ENCODE measurements at places on chromosomes 11 and 22.

GRCh38 chr11:34997952-34998528, 81.6 kb downstream of the PDHX start:
- no peak for DNase-seq

GRCh38 chr11:101348786-101349185, 219.2 kb upstream of the PGR start:
- no peak for DNase-seq

- no peak for DNase-seq
Observed at GRCh38 chr11:76763573-76764346, 19.4 kb upstream of the TSKU start.

DNA sequence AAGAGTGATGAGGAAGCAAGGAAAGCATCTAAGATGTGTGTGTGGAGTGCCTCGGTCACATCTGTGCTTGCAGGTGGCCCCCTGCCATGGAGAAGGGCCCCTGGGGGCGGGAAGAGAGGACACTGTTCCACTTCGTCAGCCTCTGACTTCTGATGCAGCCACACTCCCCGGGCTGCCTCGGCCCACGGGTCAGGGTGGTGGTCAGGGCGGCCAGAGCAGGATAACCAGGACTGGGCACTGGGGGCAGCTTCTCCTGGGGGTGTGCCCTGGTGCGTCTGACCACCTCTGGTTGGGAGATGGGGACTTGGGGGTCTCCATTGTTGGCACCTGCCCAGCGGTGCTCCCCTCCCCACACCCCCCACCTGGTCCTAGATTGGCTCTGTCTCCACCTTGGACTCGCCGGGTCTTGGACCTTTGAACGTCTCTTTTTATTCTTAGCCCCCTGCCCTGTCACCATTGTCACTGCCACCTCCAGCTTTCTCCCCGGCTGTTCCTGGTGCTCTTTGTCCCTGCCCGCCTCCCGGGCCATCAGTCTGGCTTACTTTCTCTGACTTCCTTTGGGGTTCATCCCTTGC, 114.4 kb downstream of the KIAA1671 start:
- no peak for DNase-seq

DNA sequence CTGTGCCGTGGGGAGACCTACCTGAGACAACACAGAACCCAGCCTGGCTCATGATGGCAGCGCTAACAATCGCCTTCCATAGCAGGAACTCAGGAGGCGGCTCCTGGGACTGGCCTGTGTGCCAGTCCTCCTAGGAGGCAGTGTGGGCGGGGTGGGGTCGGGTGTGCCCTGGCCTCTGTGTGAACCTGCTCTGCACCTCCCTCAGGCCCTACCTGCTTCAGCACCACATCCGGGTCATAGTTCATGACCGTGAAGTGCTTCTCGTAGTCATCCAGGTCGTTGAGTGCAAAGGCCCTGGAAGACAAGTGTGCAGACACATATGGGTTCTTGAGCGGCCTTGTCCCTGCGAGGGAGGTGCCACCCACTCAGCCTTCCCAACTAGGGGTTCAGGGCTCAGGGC, 15.3 kb downstream of the TTLL12 start:
- no peak for DNase-seq

GRCh38 chr11:94450048-94450447, 43.6 kb downstream of the MRE11 start:
- DNase-seq = no peak

DNA sequence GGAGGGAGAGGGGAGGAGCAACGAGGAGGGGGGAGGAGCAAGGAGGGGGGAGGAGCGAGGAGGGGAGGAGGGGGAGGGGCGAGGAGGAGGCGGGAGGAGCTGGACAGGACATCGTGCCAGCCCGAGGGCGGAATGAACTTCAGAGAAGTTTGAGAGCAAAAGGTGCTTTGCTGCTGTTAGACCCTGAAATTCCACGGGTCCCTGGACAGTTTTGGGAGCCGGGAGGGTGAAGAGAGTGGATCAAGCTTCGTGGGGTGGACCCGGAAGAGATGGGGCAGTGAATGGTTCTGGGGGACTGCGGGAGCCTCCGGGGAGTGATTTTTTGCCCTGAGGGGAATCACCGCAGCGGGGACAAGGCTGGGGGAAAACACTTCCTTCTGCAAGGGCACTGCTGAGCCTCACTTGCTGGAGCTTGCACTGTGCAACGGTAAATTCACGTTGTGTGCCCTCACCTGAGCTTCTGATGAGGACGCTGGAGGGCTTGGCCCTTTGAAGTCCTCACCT, 10.7 kb upstream of the NLRP6 start:
- no peak for DNase-seq

DNA sequence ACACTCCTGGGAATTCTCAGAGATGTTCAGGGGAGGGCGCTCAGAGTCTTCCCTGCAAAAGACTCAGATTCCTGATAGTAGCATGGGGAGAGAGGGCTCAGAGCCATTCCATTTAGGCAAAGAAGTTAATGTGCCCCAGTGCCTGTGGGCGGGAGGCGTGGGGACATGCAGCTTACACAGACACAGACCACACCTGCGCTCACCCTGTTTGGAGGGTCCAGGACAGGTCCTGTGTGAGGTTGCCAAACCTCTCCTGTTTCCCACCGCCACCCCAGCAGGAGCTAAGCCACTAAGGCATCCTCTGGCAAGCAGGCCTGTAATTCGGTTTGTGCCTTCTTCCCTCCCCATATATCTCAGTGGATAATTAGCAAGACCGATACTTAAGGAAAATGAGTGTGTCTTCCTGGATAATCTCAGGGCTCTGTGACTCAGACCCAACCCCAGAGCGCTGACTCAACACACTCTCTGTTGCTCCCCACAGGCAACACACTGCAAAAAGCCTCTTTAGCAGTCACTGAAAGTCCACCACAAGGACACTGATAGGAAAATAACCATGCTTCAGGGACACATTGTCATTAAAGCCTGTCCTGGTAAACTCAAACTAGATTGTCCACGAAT, 118.9 kb upstream of the LMO1 start:
- DNase-seq = no peak

DNA sequence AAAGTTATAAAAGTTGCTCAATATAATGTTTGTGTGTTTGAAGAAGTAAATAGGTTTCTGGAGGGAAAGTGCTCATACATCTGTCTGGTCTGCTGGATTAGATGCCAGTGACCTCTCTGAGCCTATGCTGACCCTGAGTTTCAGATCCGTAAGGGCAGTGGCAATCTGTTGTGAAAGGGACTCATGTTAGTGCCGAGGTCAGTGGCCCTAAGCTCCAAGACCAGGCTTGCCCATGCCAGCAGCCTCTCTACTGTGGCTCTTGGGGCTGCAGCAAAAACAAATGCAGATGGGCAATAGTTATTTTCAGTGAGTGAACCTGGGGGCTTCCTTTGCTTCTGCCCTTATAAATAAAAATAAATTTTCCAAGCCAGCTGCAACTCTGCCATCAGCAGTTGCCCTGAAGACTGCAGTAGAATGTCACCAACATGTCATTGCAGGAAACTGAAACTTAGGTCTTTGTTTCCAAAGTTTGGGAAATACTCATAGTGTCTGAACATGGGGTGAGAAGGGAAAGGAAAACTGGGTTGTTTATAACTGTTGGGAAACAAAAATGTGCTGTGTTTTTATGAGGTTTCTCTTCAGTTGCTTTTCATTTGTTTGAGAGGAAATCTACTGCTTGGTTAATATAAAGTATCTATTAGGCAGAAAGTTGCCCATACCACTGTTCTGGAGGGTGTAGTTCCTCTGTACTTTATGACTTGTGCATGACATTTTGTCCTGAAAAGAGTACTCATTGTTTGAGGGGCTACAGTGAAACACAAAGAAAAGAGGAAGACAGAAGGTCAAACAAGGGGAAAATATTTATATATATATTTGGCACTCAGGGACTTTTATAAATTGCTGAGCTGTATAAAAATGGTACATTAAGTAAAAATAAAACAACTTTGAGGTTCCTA, 9.5 kb upstream of the MS4A4E start:
- no peak for DNase-seq

DNA sequence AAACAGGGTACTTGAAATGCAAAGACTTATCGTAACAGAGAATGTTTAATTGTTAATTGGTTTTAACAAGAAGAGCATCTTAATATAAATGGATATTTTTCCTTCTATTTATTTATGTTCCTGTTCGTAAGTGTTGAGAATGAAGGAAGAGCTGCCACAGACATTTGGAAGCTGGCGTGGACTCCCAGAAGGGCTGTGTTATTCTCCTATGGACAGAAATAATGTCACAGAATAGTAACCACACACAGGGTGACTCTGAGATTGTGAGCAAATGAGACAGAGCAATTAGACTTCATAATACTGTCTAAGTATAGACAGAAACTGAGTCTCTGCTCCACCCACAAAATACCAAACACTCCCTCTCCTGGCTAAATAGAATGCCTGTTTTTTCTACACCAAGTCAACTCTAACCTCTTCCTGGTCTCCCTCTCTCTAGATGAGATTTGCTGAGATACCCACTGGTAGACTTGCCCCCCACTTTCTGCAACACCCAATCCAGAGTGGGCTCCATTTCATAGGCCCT, 6.1 kb downstream of the APOL3 start:
- no peak for DNase-seq

DNA sequence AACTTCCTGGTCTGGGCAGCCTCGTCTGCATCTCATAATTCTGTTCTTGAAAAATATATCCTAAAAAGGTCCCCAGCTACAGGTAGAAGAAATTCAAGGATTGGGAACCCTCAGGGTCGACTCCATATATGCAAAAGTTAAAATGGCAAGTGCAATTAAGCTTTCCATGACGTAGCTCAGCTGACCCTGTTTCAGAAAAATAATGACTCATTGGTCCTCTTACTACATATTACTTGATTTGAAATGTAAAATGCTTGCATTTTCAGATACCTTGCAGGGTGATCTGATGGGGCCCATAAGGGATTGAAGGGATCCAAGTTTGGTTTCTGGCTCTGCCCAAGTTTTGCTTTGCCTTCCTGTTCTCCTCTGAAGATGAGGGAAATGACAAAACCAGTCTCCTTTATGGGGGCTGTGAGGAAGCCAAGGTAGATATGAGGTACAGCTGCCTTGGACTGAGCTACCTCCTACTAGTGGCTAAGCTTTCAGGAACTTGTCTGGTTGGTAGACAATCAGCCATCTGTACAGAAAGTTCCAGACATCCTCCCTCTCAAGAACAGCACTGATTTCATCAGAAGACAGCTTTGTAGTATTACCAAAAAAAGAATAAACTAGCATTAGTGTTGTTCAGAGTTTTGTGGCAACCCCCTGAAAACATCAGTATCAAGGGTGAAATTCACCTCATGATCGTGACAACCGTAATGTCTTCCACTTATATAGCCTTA, 177.3 kb downstream of the DBX1 start:
- DNase-seq = no peak

- DNase-seq = no peak
Observed at GRCh38 chr22:45880091-45880715, 96.8 kb downstream of the WNT7B start.

DNA sequence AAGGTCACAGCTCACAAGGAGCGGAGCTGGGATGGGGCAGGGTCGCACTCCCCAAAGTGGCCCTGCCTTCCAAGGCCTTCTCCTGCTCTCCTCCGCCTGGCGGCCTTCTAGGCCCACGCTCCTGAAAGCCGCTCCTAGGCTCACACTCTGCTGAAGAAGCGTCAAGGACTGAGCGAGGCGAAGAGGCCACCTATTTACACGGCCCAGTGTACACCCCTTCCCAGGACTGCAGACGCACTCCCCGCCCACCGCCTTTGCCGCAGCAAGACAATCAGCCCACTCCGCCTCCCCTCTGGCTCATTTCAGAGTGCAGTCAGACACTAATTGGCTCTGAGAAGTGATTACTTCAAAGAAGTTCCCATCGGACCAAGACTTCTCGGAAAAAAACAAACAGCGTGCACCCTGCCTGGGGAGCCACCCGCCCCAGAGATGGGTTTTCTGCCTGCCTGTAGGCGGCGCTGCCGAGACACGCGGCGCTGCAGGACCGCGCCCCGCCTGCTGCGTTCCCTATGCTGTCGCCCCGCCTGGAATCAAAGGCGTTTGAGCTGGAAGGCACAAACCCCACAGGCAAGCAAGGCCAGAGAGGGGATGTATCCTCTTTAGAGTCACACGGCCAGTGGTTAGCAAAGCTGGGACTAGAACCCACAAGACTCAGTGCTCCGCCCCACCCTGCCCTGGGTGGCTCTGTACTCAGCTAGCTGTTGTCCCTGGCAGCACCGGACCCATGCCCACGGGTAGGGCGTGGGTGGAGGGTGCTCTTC, 414.8 kb downstream of the BUD13 start:
- no peak for DNase-seq

GRCh38 chr11:126059238-126059781, 3.4 kb downstream of the CDON start:
- DNase-seq = no peak

- no peak for DNase-seq
Observed at GRCh38 chr22:22957090-22957489, 69.5 kb downstream of the IGLL5 start.

- no peak for DNase-seq
Observed at GRCh38 chr11:201966-202365, 5.2 kb downstream of the BET1L start.

GRCh38 chr11:84871116-84871515, 756.0 kb downstream of the DLG2 start:
- DNase-seq = no peak

DNA sequence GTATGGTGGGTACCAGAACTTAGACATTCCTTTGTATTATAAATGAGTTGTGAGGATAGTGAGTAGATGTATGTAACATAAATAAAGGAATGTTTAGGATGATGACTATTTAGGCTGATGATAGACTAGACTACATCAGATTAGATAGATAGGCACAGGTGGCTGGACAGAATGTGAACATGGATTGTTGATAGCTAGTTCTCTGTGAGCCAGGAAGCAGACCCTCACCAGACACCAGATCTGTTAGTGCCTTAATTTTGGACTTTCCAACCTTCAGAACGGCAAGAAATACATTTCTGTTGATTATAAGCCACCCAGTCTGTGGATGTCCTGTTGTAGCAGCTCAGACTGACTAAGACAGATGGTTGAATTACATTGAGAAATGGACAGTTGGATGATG, 99.4 kb downstream of the SWAP70 start:
- DNase-seq = no peak
